ENCODE measurements at places on chromosomes 5 and 9.
A peak's percentile ranks its signal among the peaks of the same experiment; 100 is the strongest.

DNA sequence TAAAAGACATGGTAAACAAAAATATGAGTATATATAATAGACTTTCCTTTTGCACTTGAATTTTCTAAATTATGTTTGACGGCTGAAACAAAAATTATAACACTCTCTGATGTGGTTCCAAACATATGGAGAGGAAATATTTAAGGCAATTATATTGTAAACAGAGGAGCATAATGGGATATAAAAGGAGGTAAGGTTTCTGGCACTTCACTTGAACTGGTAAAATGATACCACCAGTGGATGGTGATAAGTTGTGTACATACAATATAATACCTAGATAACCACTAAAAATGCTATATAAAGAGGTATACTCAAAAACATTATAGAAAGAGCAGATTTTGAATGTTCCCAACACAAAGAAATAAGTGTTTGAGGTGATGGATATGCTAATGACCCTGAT lies 192.9 kb upstream of the RAD23B start:
- no peak for DNase-seq
- no peaks in the 10 kb centered on the region for H3K36me3 ChIP-seq
- H3K4me1 ChIP-seq = no peaks in the 10 kb centered on the region
- H3K27me3 ChIP-seq = no peaks in the 10 kb centered on the region
- no peak overlapping the region for H3K27ac ChIP-seq
- no peak overlapping the region for H3K4me3 ChIP-seq

DNA sequence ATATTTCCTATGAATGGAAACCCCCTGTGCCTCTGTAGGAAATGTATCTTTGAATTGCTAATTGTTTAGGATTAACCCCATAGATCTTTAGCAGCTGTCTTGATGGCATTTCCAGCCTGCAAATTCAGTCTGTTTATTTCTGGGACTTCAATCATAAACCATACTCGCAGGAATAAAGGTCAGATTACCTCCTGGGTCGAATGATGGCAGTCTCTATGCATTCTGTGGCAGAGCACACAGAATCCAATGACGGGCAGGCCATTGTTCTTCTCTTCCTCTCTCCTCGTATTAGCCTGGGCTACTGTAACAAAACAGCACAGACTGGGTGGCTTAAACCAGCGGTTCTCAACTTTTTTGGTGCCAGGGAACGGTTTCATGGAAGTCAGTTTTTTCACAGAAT lies 199.9 kb downstream of the PCSK5 start:
- H3K36me3 ChIP-seq = peaks cover 14% of the 10 kb centered on the region
- no peak overlapping the region for H3K27ac ChIP-seq
- DNase-seq = no peak
- no peak overlapping the region for H3K4me3 ChIP-seq
- H3K27me3 ChIP-seq = no peaks in the 10 kb centered on the region

DNA sequence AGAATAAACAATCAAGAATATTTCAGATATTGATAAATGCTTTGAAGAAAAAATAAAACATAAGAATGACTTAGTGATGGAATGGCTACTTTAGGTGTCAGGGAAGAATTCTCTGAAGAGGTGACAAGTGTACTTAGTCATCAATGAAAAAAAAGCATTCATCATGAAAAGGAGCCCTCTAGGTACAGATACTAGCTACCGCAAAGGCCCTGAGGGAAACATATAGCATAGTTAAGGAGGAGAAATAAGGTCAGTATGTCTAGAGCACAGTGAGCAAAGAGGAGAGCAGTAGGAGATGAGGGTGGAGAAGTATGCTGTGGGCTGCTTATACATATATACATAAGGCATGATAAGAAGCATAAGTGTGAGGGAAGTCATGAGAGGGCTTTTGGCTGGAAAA lies 41.8 kb downstream of the CSF2 start:
- no peak for DNase-seq
- H3K36me3 ChIP-seq = no peaks in the 10 kb centered on the region
- H3K27ac ChIP-seq = no peak overlapping the region
- no peak overlapping the region for H3K4me3 ChIP-seq
- H3K4me1 ChIP-seq = no peaks in the 10 kb centered on the region

- H3K36me3 ChIP-seq = no peaks in the 10 kb centered on the region
- H3K4me3 ChIP-seq = no peak overlapping the region
- no peaks in the 10 kb centered on the region for H3K4me1 ChIP-seq
- DNase-seq = no peak
These were observed 345.9 kb upstream of the ITGA1 start for GRCh38 chr5:52441768-52442167.

DNA sequence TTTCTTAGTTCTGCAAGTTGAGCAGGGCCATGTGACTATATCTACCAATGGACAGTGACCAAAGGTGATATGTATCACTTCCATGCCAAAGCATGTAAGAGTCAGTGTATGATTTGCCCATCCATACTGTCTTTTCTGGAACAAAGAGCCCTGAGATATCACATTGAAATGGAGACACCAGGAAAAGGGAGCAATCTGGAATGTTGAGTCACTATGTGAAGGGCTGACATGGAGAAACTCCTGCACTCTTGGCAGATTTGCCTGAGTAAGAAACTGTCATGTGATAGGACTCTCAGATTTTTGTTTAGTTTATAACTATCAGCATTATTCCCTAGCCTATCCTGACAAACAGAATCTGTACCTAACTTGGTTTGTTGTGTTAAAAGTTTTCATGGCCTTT lies 29.8 kb upstream of the TMEM161B start:
- no peaks in the 10 kb centered on the region for H3K27me3 ChIP-seq
- H3K36me3 ChIP-seq = no peaks in the 10 kb centered on the region
- H3K4me1 ChIP-seq = no peaks in the 10 kb centered on the region
- no peak for DNase-seq

GRCh38 chr5:169351721-169352120 lies 50.8 kb upstream of the SLIT3 start:
- no peaks in the 10 kb centered on the region for H3K36me3 ChIP-seq
- H3K4me3 ChIP-seq = no peak overlapping the region
- no peaks in the 10 kb centered on the region for H3K27me3 ChIP-seq
- DNase-seq = no peak

- no peak overlapping the region for H3K27ac ChIP-seq
- DNase-seq = no peak
- no peaks in the 10 kb centered on the region for H3K36me3 ChIP-seq
- no peaks in the 10 kb centered on the region for H3K4me1 ChIP-seq
These were observed 18.6 kb downstream of the HOMER1 start for GRCh38 chr5:79495311-79495710.

DNA sequence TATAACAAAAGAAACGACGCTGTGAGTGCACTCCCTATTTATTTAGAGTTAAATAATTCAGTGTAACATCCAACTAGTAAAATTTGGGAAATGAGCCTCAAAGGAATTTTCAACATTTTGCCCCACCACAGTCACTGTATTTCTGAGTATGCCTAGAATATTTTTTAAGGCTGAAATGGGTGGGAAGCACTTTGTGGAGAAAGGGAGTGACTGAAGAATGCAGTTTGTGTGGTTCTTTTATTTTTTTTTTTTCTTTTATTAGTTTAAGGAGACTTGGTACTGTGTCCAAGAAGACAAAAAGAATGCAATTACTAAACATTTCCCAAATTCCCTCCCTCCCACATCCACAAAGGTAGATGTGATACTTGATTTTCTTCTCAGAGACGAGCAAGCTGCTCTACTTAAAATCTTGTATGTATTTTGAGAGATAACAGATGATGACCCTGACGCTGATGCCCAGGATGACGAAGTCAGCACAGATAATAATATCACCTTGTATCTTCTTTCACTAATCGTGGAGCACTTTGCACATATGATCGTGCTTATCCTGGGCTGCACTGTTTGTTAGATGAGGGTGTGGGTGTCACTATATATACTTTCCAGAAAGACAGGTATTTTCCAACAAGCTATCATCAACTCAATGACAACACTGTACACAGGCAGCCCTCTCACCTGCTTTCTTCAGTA lies 586.3 kb downstream of the RAB3C start:
- no peak overlapping the region for H3K4me3 ChIP-seq
- no peaks in the 10 kb centered on the region for H3K27me3 ChIP-seq
- H3K36me3 ChIP-seq = no peaks in the 10 kb centered on the region
- no peaks in the 10 kb centered on the region for H3K4me1 ChIP-seq

- H3K27ac ChIP-seq = no peak overlapping the region
- no peaks in the 10 kb centered on the region for H3K27me3 ChIP-seq
- no peaks in the 10 kb centered on the region for H3K4me1 ChIP-seq
- DNase-seq = no peak
- no peaks in the 10 kb centered on the region for H3K36me3 ChIP-seq
These were observed 154.6 kb downstream of the OLFM1 start for GRCh38 chr9:135242049-135242396.

GRCh38 chr5:1516615-1517601 lies 6.9 kb downstream of the LPCAT1 start:
- H3K36me3 ChIP-seq = peaks cover 19% of the 10 kb centered on the region
- H3K4me3 ChIP-seq = no peak overlapping the region
- H3K27me3 ChIP-seq = no peaks in the 10 kb centered on the region
- DNase-seq = peak; percentile 62

DNA sequence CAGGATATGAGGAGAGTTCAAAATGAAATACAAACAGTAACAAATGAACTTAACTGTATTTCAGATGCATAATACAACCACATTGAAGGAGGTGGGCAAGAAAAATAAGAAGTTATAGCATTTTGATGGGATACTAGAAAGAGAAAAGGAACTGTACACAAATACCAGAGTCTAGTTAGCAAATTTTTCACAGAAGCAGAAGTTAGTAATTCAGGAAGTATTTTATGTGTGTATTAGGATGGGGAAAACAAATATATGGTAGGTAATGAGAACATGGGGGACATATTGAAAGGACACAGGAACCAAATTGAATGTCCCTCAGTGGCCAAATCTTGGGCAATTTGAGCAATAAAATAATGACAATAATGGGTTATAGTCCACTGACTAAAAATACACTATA lies 18.4 kb downstream of the GM2A start:
- H3K4me1 ChIP-seq = no peaks in the 10 kb centered on the region
- H3K27ac ChIP-seq = no peak overlapping the region
- peaks cover 20% of the 10 kb centered on the region for H3K36me3 ChIP-seq

DNA sequence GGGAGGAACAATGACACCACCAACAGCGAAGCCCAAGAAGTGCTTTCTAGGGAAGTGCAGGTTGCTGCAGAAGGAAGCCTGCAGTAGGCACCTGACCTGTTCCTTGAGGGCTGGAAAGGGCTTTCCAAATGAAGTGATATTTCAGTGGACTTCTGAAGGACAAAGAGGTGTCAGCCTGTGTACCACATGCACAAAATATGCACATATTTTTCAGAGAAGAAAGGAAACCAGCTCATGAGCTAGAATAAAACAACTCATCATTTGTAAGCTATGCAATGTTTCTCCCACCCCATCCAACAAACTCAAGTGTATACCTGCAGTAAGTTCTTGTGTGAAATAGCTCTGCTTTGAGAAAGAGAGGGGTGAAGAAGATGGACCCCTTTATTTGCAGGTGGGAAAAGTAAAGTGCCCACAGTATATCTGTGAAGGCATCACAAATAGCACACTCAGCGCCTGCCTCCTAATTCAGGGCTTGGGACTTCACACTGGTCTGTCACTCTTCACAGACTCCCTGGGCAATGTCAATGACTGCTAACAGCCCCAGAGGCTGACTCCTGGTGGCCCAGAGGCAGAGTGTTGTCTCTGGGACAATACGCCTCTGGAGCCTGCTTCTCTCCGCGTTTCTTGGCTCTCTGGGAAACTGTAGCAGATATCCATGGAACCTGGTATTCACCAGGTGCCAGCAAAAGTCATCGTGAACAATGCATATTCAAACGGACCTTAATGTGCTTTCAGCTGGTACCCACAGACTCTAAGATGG lies 198.1 kb upstream of the EFNA5 start:
- DNase-seq = no peak
- H3K4me3 ChIP-seq = no peak overlapping the region
- H3K36me3 ChIP-seq = no peaks in the 10 kb centered on the region
- no peak overlapping the region for H3K27ac ChIP-seq

GRCh38 chr5:137563646-137564397 lies 64.7 kb upstream of the SPOCK1 start:
- no peak overlapping the region for H3K27ac ChIP-seq
- no peaks in the 10 kb centered on the region for H3K27me3 ChIP-seq
- H3K36me3 ChIP-seq = no peaks in the 10 kb centered on the region
- H3K4me3 ChIP-seq = no peak overlapping the region
- no peak for DNase-seq

- no peak overlapping the region for H3K27ac ChIP-seq
- H3K4me1 ChIP-seq = no peaks in the 10 kb centered on the region
- no peak for DNase-seq
- no peak overlapping the region for H3K4me3 ChIP-seq
- H3K36me3 ChIP-seq = no peaks in the 10 kb centered on the region
- no peaks in the 10 kb centered on the region for H3K27me3 ChIP-seq
These were observed 104.8 kb downstream of the ISOC1 start for GRCh38 chr5:129199308-129199707.

DNA sequence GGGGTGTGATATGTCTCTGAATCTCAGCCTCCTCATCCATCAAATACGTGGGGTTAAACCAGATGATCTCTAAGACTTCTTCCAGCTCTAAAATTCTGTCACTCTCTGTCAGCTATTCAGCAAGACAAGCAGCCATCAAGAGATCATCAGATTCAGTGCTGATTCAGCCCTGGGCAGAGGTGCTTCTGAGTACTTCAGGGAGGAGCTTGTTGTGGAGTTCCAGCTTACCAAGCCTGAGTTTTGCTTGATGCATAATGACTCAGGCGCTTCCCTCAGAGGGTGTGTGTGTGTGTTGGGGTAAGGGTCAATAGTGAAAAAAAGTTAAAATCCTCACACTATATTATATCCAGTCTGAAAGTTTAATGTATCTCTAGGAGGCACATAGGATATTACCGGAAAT lies 29.6 kb upstream of the TAF1L start:
- no peak overlapping the region for H3K27ac ChIP-seq
- no peak overlapping the region for H3K4me3 ChIP-seq

DNA sequence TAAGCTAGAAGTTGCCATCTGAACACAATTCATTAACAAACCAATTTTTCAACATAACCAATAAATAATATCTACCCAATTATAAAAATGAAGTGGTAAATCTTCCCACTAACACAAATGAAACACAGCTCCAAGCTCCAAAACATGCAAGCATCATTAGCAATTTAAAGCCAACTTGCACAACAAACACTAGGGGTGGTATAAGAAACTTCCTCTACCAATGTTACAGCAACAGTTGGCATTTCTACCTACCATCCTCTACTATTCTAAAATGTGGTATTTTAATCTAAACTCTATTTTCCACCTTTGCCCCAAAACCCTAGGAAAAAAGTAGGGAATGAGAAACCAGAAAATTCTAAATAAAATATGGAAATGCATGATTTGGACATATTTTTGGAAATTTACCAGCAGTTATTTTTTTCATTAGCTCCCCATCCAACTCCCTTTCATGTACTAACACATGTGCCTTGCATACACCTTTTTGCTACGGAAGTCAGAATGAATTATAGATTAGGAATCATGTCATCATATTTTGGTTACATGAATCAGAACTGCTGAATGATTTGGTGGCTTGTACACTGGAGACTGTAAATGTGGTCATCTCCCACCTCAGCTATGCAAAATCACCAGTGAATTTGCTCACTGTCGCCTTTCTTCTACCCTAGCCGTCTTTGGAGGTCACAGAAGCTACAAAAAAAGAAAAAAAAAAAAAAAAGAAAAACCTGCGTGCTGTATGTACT lies 4.1 kb downstream of the NR6A1 start:
- no peak overlapping the region for H3K4me3 ChIP-seq
- H3K36me3 ChIP-seq = no peaks in the 10 kb centered on the region
- peaks cover 14% of the 10 kb centered on the region for H3K4me1 ChIP-seq
- H3K27me3 ChIP-seq = peaks cover 7% of the 10 kb centered on the region
- DNase-seq = no peak
- no peak overlapping the region for H3K27ac ChIP-seq

- no peaks in the 10 kb centered on the region for H3K36me3 ChIP-seq
- H3K4me3 ChIP-seq = no peak overlapping the region
- H3K4me1 ChIP-seq = no peaks in the 10 kb centered on the region
- no peak overlapping the region for H3K27ac ChIP-seq
- H3K27me3 ChIP-seq = no peaks in the 10 kb centered on the region
- DNase-seq = no peak
These were observed 8.5 kb upstream of the ANKH start for GRCh38 chr5:14879937-14880589.

All from ascending aorta (tissue), 2 donors.